ENCODE measurements at places on chromosomes 2 and 18.

GRCh38 chr2:73877071-73877802 lies 15.6 kb upstream of the ACTG2 start:
- DNase-seq: no peak

DNA sequence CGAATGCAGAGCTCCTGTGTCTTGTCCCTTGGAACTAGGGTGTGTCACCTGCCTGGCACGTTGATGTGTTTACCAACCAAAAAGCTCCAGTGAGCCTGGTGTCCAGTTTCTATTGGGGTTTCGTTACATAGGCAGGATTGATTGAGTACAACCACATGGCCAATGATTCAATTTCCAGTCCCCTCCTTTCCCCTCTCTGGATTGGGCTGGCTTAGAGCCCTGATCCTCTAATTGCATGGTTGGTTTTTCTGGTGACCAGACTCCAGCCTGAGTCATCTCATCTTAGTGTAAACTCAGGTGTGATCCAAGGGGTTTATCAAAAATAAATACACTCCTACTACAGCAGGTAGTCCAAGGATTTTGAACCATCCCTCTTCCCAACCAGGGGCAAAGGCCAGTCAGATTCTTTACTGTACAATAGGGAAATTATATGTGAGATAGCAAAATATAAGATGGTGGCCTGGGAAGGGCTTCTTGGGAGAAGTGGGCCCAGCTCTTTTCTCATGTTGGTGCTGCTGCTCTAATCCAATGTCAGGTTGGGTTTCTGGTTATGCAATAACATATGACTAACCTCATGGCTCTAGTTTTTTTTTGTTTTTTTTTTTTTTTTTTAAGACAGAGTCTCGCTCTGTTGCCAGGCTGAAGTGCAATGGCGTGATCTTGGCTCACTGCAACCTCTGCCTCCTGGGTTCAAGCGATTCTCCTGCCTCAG lies 64.7 kb upstream of the MGAT5 start:
- DNase-seq: no peak

DNA sequence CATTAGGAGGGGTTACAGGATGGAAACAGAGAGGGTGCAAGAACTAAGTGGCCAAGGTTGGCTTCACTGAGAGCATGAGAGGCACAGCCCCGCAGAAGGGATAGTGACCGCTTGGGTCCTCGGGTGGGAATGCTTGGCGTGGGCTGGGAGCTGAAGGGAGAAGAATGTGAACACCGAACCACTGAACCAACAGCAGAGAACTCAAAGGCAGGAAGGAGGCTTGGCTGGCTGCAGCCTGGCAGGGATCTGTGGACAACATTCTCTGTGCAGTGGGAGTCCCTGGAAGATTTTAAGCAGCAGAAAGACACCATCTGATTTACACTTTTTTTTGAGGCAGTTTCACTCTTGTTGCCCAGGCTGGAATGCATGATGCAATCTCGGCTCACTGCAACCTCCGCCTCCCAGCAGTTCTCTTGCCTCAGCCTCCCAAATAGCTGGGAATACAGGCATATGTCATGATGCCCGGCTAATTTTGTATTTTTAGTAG lies 33.9 kb downstream of the SOWAHC start:
- no peak for DNase-seq

- DNase-seq: no peak
Measured at GRCh38 chr18:62566199-62566598, 43.4 kb downstream of the ZCCHC2 start.

- no peak for DNase-seq
Measured at GRCh38 chr18:24603151-24603550, 142.7 kb downstream of the HRH4 start.

All from stimulated activated CD4-positive, alpha-beta T cell treated with anti-CD3 and anti-CD28 coated beads, Interleukin-4, amount 100 ng/mL, for 48 hours (primary cell).